Endodermal cell (in vitro differentiated cells): ENCODE measurements at places on chromosomes 1 and 21. TPM values are rescaled to one million over a fixed set of nuclear protein-coding genes. Genes with fewer than 3 reads are reported as not detected.
A peak's percentile ranks its signal among the peaks of the same experiment; 100 is the strongest.

DNA sequence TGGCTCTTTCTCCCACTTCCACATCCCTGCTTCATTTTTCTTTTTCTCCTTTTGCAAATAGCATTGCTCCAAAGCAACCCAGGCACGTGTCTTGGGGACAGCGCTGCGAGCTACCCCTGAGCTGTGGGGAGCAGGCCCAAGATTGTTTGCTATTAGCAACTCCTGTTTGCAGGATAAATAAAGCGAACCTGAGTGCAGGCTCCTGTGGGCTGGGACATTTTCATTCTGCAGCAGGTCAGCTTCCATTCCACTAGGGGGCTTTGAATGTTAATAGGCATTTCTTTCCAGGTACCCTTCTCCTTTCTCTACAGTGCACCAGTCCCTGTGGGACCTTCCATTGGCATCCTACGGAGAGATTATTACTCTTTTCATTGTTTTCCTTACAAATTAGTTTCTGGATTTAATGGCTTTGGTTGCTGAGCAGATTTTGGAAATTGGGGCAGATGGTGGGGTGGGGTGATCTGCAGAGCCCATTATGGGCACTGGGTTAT is 54.0 kb downstream of the OLFML3 start:
- H3K27ac ChIP-seq, result no peak overlapping the region
- peak; percentile 83 for DNase-seq
- H3K27me3 ChIP-seq, result peaks cover 88% of the 10 kb centered on the region
- H3K4me3 ChIP-seq, result peak overlapping the region; percentile 6
- peaks cover 6% of the 10 kb centered on the region for H3K4me1 ChIP-seq

- H3K36me3 ChIP-seq, result no peaks in the 10 kb centered on the region
- H3K4me1 ChIP-seq, result no peaks in the 10 kb centered on the region
- DNase-seq, result peak; percentile 85
- no peak overlapping the region for H3K27ac ChIP-seq
- H3K27me3 ChIP-seq, result no peaks in the 10 kb centered on the region
Observed at GRCh38 chr1:63557365-63557987, 34.2 kb downstream of the EFCAB7 start.

GRCh38 chr1:184940226-184940625 is 34.1 kb downstream of the NIBAN1 start:
- H3K4me1 ChIP-seq, result peaks cover 7% of the 10 kb centered on the region
- H3K27me3 ChIP-seq, result no peaks in the 10 kb centered on the region
- no peak for DNase-seq
- H3K36me3 ChIP-seq, result no peaks in the 10 kb centered on the region

DNA sequence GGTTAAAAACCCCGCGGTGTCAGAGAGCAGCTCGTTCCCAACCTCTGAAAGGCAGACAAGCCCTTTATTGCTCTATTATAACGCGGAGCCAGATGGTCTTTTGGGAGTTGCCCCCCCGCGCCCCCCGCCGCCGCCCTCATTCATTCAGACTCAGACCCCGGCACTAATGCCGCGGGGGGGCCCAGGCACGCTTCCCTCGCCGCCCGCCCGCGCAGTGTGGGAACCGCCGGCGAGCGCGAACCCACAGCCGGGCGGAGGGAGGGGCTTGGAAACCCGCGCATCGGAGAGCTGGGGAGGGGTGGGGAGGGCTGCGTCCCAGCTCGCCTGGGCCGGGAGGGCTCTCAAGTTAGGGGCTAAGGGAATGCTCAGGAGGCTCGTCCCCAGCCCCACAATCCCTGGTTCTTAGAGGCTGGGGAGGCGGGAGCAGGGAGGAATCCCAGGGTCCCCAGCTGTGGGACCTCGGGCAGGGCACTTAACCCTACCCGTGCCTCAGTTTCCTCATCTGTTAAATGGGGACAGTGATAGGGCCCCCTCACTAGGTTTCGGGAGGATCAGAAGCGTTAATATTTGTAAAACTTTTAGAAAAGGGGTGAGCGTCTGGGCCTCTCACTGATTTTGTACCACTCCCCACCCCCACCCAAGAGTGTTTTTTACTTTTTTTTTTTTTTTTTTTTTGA is 10.9 kb upstream of the HES5 start:
- H3K36me3 ChIP-seq, result no peaks in the 10 kb centered on the region
- DNase-seq, result peak; percentile 70
- no peak overlapping the region for H3K4me3 ChIP-seq
- H3K4me1 ChIP-seq, result no peaks in the 10 kb centered on the region
- peak overlapping the region; percentile 64 for H3K27ac ChIP-seq

DNA sequence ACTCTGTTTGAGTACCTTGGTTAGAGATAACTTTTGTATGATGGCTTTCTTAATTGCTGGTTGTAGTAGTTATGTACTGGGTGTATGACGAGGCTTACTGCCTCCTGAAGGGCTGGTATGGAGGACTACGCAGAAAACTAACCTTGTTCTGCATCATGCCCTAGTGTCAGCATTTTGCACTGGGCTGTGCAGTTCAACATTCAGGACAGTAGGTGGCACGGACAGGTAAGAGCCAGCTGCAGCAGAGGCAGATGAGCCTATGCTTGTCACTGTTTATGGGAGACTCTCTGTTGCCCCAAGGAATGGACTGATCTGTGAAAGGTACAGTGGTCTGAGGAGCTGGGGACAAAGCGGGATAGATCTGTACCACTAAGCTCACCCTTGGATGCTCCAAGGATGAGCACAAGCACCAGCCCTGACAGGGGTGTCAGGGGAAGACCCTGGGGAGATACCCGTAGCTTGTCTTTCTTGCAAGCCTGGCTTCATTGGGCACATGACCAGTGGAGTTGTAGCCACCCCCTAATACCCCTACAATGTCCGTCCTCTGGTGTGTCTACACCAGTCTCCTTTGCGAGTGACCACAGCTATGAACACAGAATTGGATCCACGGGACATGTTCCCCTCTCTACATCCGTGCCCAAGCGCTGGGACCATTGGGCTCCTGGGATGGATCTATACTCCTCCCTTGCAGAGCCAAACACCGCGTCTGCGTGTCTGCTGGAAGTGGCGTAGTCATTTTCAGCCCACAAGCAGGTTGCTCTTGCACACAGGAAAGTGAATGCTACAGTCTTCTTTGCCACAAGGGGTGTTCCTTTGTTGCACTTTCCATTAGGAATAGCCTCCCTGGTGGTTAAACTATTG is 51.1 kb upstream of the CFHR3 start:
- no peaks in the 10 kb centered on the region for H3K36me3 ChIP-seq
- no peaks in the 10 kb centered on the region for H3K4me1 ChIP-seq
- H3K27ac ChIP-seq, result no peak overlapping the region
- DNase-seq, result peak; percentile 94
- H3K27me3 ChIP-seq, result no peaks in the 10 kb centered on the region
- H3K4me3 ChIP-seq, result no peak overlapping the region

GRCh38 chr1:81738875-81739274 is 61.9 kb upstream of the ADGRL2 start:
- H3K27ac ChIP-seq, result no peak overlapping the region
- H3K4me3 ChIP-seq, result no peak overlapping the region
- no peaks in the 10 kb centered on the region for H3K27me3 ChIP-seq

DNA sequence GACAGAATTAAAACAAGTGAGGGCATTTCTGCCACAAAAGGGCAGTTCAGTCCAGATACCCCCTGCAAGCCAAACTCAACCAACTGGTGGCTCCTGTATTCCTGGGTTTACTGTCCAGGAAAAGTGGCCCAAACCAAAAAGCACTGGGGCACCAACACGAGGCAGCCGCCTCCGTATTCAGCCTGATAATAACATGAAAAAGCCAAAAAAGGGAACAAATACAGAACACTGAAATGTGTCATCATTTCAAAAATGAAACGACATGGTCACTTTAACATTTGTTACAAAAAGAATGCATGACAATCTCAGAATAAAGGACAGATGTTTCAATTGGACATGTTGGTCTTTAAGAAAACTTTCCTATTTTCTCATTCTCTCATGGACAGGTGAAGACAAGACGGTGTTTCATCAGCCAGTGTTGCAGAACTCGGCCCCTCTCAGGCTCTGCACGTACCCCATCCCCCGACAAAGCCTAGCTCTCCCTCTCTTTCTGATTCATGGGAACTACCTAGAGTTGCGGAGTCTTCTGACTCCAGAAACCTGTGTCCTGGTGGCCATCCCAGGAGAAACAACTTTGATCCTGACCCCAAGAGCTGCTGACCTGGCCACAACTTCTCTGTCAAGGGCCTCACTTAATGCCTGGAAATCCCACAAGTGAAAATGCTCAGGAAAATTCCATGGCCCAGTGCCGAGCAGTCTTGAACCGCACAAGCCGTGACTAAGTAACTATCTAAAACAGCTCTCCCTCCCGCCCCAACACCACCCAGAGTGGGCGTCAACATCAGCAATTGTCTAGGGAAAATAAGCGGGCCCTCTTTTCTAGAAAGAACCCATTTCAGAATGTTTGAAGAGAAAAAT is 27.1 kb downstream of the ZBTB17 start:
- no peaks in the 10 kb centered on the region for H3K27me3 ChIP-seq
- no peak overlapping the region for H3K4me3 ChIP-seq
- peak overlapping the region; percentile 19 for H3K27ac ChIP-seq
- H3K36me3 ChIP-seq, result peaks cover 22% of the 10 kb centered on the region

GRCh38 chr1:205581321-205581980 is 50.4 kb downstream of the ELK4 start:
- peak; percentile 42 for DNase-seq
- no peaks in the 10 kb centered on the region for H3K36me3 ChIP-seq
- H3K4me1 ChIP-seq, result peaks cover 7% of the 10 kb centered on the region
- no peak overlapping the region for H3K4me3 ChIP-seq
- H3K27me3 ChIP-seq, result peaks cover 68% of the 10 kb centered on the region

GRCh38 chr1:9244501-9245229 is 10.1 kb downstream of the H6PD start:
- no peaks in the 10 kb centered on the region for H3K36me3 ChIP-seq
- H3K4me3 ChIP-seq, result no peak overlapping the region

GRCh38 chr1:184210031-184210430 is 158.5 kb downstream of the TSEN15 start:
- peaks cover 46% of the 10 kb centered on the region for H3K27me3 ChIP-seq
- H3K27ac ChIP-seq, result no peak overlapping the region
- H3K4me1 ChIP-seq, result peaks cover 7% of the 10 kb centered on the region
- H3K36me3 ChIP-seq, result no peaks in the 10 kb centered on the region
- no peak overlapping the region for H3K4me3 ChIP-seq
- DNase-seq, result no peak

GRCh38 chr1:237145379-237146135 is 103.6 kb downstream of the RYR2 start:
- H3K27ac ChIP-seq, result no peak overlapping the region
- H3K27me3 ChIP-seq, result no peaks in the 10 kb centered on the region
- no peak for DNase-seq
- H3K36me3 ChIP-seq, result no peaks in the 10 kb centered on the region
- no peak overlapping the region for H3K4me3 ChIP-seq

GRCh38 chr1:30778154-30778978 is 20.8 kb upstream of the LAPTM5 start:
- no peaks in the 10 kb centered on the region for H3K36me3 ChIP-seq
- no peaks in the 10 kb centered on the region for H3K4me1 ChIP-seq
- no peak overlapping the region for H3K27ac ChIP-seq
- no peak for DNase-seq
- H3K27me3 ChIP-seq, result peaks cover 4% of the 10 kb centered on the region
- no peak overlapping the region for H3K4me3 ChIP-seq

GRCh38 chr1:115210302-115210711 is 121.0 kb upstream of the TSPAN2 start:
- H3K27ac ChIP-seq, result no peak overlapping the region
- no peak overlapping the region for H3K4me3 ChIP-seq
- H3K4me1 ChIP-seq, result no peaks in the 10 kb centered on the region
- H3K27me3 ChIP-seq, result no peaks in the 10 kb centered on the region

DNA sequence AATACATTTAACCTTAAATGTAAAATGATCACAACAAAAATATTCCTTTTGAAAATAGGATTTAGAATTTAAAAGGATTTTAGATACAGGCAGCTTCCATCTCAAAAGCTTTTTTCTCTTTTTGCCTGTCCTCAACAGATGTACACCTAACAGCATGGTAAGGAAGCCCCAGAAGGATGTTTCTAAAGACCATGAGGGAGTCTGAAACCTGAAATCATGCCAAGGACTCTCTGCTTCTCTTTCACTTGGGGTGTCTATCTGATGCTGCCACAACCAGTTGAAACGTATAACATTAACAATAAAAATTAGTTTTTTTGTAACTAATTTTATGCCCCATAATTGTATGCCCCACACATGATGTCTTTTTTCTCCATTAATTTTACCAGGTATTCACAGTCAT is 5.4 kb upstream of the ZNF281 start:
- no peak overlapping the region for H3K27ac ChIP-seq
- H3K36me3 ChIP-seq, result peaks cover 9% of the 10 kb centered on the region
- no peak overlapping the region for H3K4me3 ChIP-seq
- no peaks in the 10 kb centered on the region for H3K27me3 ChIP-seq
- no peak for DNase-seq

GRCh38 chr1:93446837-93447451 is 974 bp upstream of the FNBP1L start:
- no peaks in the 10 kb centered on the region for H3K27me3 ChIP-seq
- H3K27ac ChIP-seq, result no peak overlapping the region
- H3K36me3 ChIP-seq, result no peaks in the 10 kb centered on the region
- peak overlapping the region; percentile 99 for H3K4me3 ChIP-seq
- peaks cover 3% of the 10 kb centered on the region for H3K4me1 ChIP-seq

GRCh38 chr1:8572106-8572505 is 245.3 kb downstream of the RERE start:
- H3K4me3 ChIP-seq, result no peak overlapping the region
- no peak for DNase-seq
- H3K27ac ChIP-seq, result peak overlapping the region; percentile 25
- H3K36me3 ChIP-seq, result peaks cover 11% of the 10 kb centered on the region

GRCh38 chr1:23931491-23931880 is 18.3 kb upstream of the CNR2 start:
- H3K4me3 ChIP-seq, result no peak overlapping the region
- H3K4me1 ChIP-seq, result no peaks in the 10 kb centered on the region
- no peaks in the 10 kb centered on the region for H3K36me3 ChIP-seq
- no peaks in the 10 kb centered on the region for H3K27me3 ChIP-seq

DNA sequence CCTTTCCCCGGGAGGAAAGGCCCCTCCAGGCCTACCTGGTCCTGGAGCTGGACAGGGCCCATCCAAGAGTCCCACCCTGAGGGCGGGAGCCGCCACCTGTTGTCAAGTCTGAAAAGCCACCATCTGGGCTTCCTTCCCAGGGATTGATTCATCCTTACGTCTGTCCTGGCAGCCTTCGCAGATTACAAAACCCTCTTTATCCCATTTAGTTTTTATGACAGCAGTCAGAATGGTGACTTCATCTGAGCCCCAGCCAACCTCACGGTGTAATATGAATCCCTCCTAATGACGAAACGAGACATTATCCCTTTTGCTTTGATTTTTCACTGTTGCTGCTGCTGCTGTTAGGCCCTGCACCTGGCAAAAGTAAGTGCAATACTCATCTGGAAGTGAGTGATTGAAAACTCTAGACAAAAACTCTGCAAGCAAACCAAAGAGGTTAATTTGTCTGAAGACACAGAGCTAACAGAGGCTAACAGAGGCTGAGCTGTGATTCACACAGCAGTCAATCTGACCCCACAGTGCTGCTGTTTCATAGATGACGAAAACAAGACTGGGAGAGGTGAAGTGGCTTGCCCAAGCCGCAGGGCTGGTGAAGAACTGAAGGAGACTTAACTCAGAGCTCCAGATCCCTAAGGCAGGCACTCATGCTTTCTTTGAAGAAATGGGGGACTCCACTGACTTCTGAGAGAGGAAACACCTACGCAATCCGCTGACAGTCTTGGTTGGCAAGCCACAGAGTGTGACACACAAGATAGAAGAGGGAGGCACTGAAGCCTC is 30.0 kb upstream of the S100A7 start:
- no peaks in the 10 kb centered on the region for H3K36me3 ChIP-seq
- H3K4me3 ChIP-seq, result no peak overlapping the region
- H3K4me1 ChIP-seq, result no peaks in the 10 kb centered on the region
- no peaks in the 10 kb centered on the region for H3K27me3 ChIP-seq
- DNase-seq, result no peak

The LCE2C gene
- not detected in 3 replicates for total RNA-seq

The DMRTA2 gene
- total RNA-seq, result 2.1 and 2.4 TPM in 2 replicates

The CD2 gene
- total RNA-seq, result not detected in 2 replicates

The SPAG17 gene
- 3.2 to 5.8 TPM (median 5.0 TPM) in 3 replicates for total RNA-seq

The TRMT1L gene
- 25.5 to 33.4 TPM (median 27.1 TPM) in 3 replicates for total RNA-seq

The VSIG8 gene
- not detected in 3 replicates for total RNA-seq

The TNNI3K gene
- 1.1 to 1.6 TPM (median 1.5 TPM) in 3 replicates for total RNA-seq

The RERE gene
- 106 to 178 TPM (median 159 TPM) in 3 replicates for total RNA-seq

The C1orf21 gene
- total RNA-seq, result 8.8 to 13.2 TPM (median 10.2 TPM) in 3 replicates

The SERPINC1 gene
- total RNA-seq, result not detected in 2 replicates
